Stimulated activated CD4-positive, alpha-beta T cell treated with anti-CD3 and anti-CD28 coated beads, Interleukin-15, amount 100 ng/mL, for 48 hours (primary cell): ENCODE measurements at places on chromosomes 11 and 22.

DNA sequence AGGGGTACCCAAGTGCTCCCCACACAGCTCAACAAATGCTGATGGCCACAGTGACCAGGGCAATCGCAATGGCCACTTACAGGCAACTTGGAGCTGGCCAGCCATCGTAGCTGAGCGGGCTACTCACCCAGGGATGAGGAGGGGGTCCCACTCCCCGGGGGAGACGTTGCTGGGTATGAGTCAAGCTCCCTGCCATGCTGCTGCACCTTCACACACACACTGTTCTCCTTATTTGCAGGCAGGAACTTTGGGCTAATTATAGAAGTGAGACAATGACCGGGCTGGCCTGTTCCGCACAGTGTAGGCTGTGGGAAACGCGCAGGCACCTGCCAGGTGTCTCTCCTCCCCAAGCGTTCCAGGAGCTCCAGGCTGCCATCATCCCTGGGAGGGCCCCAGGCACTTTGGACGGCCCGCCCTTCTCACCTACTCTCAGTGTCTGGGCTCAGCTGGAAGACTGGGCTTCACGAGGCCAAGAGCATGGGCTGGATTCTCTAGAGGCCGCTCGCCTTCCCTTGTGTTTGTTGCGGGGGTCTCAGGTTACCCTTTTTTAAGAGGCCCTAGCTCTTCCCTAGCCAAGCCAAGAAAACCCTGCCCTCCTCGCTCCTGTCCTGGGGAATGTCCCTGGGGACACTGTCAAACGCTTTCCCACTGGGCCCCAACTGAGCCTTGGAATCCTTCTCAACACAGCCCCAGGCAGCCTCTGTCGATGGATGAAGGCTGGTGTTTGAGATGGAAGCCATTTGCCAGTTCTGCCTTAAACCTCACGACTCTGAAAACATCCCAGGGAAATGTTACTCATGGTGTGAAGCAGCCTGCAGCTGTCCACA is 73.0 kb downstream of the RTL6 start:
- DNase-seq: no peak

- DNase-seq: no peak
Observed at GRCh38 chr11:69430566-69430965, 50.9 kb upstream of the LINC01488 start.

DNA sequence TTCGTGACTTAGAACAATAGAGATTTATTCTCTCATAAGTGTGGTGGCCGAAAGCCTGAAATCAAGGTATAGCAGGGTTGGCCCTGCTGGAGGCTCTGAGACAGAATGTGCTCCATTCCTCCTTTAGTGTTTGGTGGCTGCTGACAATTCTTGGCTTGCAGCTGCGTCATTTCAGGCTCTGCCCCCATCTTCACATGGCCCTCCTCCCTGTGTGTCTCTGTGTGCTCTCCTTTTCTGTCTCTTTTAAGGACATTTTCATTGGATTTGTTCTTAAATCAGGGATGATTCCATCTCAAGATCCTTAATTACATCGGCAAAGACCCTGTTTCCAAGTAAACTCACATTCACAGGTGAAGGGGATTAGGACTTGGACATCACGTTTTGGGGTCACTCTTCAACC is 10.2 kb upstream of the APOL6 start:
- DNase-seq: no peak

DNA sequence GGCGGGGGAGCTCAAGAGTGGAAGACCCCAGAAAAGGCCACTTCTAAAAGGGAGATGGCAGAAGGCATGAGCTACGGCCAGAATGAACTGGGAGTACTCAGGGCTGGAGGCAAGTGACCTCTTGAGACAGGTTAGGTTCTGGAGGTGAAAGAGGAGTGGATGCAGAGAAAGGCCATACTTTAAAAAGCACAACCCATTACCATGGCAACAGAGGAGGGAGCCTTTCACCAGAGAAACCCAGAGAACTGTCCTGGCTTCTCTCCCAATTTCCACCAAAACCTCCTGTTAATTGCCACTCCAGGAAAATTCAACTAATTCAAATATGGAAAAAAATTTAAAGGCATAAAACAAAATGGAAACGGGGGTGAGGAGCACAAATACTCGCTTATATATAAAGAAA is 15.8 kb downstream of the A4GALT start:
- no peak for DNase-seq

- DNase-seq: no peak
Observed at GRCh38 chr11:61870541-61871031, 20.8 kb downstream of the FADS3 start.

DNA sequence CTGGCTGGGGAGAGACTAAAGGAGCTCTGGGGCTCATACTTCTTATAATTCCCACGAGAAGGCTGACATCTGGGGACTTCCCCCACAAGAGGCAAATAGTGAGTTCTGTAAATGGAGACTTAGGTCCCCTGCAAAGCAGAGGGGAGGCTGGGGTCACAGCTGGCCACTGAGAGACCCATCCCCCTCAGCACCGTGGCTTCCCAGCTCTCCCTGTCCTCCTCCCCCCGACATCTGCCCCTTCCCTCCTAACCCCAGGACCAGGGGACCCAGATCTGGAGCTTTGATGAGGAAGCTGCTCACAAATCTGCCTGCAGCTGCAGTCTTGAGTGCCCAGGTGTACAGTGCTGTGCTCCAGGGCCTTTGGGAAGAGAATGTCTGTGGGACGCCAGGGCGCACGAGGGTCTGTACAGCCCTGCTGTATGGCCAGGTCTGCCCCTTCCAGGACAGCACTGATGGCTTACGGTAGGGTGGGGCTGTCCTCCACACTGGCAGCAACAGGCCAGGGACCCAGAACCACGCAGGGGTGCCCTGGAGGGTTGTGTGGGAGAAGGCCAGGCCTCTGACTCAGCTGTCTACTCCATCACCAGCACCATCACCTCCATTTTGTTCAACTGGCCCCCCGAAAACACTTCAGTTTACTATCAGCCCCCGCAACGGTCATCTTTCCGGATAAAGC is 1.1 kb downstream of the RGL4 start:
- DNase-seq: no peak

DNA sequence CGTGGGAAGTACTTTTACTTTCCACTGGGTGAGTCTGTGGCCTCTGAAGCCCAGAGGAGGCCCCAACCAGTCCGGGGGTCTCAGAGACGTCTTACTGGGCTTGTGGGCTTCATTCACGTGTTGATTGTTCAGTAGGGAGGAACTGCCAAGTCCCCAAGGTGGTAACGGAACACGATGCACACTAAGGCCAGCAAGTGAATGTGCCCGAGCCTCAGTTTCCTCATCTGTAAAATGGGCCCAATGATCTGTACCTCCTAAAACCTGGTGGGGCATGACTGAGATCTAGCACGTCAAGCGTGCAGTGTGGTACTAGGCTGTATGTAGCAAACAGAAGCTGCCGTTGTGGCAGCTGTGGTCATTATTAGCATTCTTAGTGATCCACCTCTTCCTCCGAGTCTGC is 499.1 kb downstream of the MN1 start:
- DNase-seq: no peak

GRCh38 chr22:45631841-45632238 is 39.8 kb upstream of the ATXN10 start:
- no peak for DNase-seq

GRCh38 chr22:23146478-23147205 is 1.4 kb downstream of the RAB36 start:
- DNase-seq: no peak
